ENCODE measurements at places on chromosomes 12 and 14. TPM values are rescaled to one million over a fixed set of nuclear protein-coding genes. Genes with fewer than 3 reads are reported as not detected.

Gene A2M
- total RNA-seq, result 182 TPM

Gene KRT81
- 0.22 TPM for total RNA-seq

Gene ZNF268
- total RNA-seq, result 55.0 TPM

Gene ZFHX2
- total RNA-seq, result 1.6 TPM

Gene RD3L
- 12.0 TPM for total RNA-seq

Gene NKX2-1
- total RNA-seq, result not detected

Gene SLC7A8
- 36.9 TPM for total RNA-seq

Gene TROAP
- 6.2 TPM for total RNA-seq

Gene DIABLO
- 66.1 TPM for total RNA-seq

Gene IAPP
- total RNA-seq, result not detected

Gene SLCO1C1
- 8.8 TPM for total RNA-seq

Gene RND1
- total RNA-seq, result 2.3 TPM

Gene MPHOSPH9
- 127 TPM for total RNA-seq
